Activated CD4-positive, alpha-beta T cell treated with anti-CD3 and anti-CD28 coated beads, Interleukin-2, amount 50 U/mL, for 48 hours (primary cell): ENCODE measurements at places on chromosomes 5 and 9.

DNA sequence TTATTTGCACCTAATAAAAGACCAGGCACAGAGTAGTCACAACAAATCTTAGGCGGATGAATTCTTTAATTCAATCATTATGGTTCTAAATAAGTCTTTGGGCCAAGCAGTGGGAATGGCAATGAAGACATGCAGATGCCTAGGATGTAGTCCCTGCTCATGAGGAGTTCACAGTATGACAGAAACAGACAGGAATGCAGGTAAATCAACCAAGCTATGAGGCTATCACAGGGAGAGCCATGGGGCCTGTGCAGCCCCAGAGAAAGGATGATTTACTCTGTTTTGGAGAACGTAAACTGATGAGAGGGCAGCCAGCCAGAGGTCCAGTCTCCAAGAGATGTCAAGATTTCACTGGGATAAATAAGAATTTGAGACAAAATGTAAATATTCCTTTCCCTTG, 129.4 kb downstream of the TRIM32 start:
- no peak for DNase-seq

DNA sequence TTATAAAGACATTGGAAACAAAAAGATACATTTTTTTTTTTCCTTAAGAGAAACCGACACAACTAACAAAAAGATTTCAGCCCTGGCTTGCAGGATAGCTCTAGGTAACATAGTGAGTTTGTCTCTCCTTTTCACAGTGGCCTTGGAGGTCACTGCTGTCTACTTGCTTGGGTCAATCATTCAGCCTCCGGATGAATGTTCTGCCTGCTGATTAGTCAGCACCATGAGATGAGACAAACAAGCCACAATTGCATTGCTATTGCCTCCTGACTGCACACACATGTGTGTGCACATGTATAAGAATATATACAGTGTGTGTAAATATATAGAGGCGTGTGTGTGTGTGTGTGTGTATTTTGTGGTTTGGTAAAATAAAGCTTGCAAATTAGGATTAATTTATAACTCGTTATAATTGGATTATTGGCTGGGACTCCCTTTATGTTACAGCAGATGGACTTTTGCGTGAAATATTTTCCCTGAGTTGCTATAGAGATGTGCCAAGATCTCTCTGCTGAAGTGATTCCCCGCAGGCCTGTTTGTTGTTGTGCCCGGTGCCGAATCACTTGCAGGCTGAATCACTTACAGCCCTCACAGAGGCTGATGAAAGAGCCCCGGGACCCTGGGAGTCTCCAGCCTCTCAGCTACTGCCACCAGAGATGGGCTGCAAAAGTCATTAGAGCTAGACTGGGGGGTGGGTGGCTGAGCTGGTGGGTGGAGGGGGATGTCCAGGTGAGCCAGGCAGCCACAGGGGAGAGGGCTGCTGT, 161.2 kb downstream of the FGF18 start:
- no peak for DNase-seq

DNA sequence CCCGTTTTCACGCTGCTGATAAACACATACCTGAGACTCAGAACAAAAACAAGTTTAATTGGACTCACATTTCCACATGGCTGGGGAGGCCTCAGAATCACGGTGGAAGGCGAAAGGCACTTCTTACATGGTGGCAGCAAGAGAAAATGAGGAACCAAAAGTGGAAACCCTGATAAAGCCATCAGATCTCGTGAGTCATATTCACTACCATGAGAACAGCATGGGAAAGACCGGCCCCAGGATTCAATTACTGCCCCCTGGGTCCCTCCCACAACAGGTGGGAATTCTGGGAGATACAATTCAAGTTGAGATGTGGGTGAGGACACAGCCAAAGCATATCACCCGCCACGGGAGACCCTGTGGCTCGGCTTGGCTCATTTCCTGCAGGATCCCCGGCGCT, 20.2 kb downstream of the EXD3 start:
- DNase-seq: no peak

DNA sequence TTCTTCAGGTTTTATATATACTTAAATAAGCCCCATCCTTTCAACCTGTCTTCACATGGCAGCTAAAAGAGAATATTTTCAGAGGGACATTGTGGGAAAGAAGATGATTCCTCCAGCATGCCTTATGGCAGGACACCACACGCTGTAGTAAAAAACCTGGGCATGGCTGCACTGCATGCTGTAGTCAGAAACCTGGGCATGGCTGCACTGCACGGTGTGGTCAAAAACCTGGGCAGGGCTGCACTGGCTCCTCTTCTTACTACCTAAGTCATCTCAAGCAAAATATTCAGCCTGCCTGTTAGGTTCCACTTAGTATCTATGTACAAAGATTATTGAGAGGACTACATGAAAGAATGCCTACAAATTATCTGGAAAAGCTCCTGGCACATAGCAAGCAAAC, 153.6 kb downstream of the BRINP1 start:
- no peak for DNase-seq

DNA sequence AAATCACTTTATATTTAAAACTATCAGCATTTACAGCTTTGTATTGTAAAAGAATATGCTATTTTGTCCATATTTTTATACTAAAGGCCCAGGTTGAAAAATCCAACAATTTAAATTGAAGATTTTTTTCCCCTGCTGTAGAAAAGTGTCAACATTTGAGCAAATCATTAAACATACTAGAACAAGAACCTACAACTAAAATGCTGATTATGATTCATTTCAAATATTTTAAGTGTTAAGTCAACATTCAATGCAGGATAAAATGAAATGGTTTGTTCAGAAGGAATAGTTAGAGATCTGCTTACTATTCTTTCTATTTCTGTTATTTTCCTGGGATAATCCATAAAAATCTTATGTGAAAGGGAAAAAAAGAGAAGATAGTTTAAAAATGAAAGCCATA, 866.5 kb upstream of the DMAC1 start:
- no peak for DNase-seq

DNA sequence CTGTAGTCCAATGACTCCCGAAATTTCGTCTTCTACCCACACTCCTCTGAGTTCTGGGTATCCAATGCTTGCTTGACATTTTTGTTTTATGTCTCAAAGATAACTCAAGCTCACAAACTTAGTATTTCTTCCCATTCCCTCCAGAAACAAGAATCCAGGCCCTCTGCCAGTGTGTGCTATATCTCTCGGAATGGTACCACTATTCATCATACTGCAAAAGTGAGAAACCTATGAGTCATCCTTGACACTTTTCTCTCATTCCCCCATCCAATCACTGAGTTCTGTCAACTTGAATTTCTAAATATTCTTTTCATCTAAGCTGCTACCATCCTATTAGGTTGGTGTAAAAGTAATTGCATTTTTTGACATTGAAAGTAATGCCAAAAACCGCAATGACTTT, 9.8 kb downstream of the SLC12A2 start:
- DNase-seq: no peak

DNA sequence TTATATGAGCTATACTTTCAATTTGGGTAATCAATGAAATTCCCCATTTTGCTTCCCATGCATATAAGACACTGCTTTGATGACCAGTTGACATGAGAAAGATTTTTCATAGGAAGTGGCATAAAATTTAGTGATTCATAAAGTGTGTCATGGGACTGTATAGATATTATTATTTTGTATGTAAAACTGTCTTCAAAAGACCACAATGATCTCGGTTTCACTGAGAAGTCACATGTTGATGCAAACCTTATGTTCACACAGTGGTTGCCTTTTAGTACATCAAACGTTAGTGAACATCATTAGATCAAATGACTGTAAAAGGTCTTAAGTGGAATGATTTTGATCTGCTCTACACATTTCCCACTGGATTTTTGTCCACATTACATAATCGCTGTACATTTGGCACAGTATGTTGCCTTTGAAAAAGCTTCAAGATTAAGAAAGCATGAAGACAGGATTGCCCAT, 349.2 kb upstream of the MEF2C start:
- DNase-seq: no peak

- DNase-seq: no peak
These were observed 32.0 kb downstream of the RGS3 start for GRCh38 chr9:113495526-113495925.

DNA sequence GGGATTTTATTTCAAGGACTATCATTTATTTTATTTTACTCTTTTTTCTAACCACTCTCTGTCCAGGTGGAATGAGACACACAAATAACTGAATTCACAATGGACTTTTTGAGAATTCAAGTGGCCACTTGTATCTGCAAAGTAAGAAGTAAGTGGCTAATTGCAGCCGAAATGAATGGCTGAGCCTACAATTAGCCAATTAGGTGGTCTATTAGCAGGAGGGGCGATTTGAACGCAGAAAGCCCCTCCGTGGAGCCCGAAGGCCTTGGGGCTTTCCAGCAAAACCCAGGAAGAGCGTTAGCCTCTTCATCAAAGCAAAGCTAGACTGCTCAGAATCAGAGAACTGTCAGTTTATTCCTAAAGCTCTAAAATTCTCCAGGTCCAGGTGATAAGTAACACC, 176.9 kb downstream of the EBF1 start:
- DNase-seq: no peak

DNA sequence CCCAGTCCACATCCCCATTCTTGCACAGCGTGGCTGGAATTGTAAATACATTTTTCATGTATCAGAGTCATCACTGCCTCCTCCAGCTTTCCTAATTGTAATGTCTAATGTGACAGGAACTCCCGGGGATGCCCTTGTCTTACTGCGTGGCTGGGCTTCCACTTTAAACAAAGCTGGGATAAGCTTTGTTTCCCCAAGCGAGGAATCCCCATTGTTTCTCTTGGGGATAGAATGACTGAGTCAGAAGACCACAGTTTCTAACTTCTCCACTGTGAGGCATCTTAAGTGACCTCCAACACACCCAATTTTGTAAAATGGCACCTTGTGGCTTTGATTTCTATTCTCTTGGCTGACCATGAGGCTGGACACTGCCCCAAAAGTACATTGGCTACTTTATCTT, 22.4 kb downstream of the ARPC5L start:
- DNase-seq: no peak

GRCh38 chr5:94857111-94857510, 238.6 kb downstream of the SLF1 start:
- no peak for DNase-seq

DNA sequence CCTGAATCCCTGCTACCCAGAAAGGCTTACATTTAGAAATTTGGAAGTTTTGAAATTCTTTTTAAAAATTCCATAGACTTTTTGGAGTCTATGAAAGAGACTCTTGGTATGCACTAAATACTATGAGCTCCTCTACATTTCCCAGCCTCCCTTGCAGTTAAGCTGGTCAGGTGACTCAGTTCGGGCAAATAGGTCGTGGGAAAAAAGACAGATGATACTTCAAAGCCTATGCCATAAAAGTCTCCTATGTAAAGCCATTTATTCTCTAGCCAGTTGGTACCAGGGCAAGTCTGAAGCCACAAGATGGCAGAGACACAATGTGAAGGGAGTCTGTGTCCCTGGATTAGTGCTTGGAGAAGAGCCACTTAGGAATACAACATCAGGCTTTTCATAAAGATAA, 101.8 kb downstream of the BOD1 start:
- DNase-seq: no peak

DNA sequence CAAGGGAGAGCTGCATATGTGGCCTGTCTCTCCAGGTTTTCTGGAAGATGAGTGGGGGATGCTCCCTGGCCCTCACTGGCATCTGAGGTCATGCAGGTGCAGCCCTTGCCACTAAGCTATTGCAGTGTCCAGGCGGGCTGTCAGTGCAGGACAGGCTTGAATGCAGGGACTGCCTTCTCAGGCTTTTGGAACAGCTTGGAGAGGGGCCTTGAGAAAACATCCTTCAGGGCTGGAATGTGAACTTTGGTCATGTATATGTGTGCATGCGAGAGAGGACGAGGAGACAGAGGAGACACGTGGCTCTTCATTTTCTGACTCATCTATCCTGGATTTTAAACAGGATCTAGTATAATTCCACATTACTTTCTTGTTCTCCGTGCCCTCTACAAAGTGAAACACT, 90.3 kb downstream of the MACROH2A1 start:
- no peak for DNase-seq

DNA sequence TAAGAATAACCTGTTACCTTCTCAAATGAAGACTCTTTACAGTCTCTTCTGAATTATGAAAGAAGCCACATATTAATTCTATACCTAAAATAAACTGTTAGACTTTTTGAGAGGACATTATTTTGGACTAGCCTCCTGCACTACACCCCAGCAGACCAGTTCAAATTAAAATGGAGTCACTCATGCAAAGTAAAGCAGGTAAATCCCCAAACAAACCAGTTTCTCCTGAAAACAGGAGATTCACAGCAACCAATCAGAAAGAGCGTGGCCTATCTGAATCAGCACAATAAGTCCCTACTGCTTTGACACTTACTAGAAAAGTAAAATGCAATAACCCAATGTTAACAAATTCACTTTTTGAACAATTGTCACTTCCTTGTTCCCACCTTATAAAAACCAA, 58.8 kb downstream of the PTBP3 start:
- no peak for DNase-seq

- no peak for DNase-seq
These were observed 21.6 kb downstream of the ANKRD33B start for GRCh38 chr5:10585518-10585915.

DNA sequence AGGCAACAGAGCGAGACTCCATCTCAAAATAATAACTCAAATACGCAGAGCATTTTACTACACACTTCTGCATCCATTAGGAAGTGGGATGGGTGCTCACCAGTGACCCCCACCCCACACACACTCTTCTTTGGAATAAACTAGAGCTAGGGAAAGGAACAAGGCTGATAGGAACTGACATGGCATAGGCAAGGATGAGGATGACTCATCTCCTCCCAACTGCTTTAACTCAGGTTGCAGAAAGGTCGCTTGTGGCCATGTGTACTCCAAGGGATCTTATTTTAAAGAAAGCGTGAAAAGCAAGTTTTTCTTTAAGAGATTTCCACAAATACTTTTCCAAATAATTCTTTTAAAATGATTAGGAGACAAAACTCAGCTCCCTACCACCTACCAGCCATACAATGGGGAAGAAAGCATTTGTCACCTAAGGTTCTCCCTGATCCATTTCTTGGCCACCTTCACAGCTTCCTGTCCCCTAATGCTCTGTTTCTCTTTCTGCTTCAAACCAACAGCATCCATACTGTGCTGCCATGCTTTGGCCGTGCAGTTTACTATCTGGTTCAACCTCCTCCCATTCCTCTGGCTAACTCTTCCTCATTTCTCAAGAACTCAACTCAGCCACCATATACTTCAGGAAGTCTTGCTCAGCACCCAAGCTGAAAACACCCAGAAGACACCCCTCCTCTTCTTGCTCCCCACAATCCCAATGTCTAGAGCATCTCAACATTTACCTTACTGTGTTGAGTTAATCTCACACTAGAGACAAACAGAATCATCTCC, 211.9 kb downstream of the ACTL7B start:
- DNase-seq: no peak

- DNase-seq: no peak
These were observed 182.1 kb downstream of the DEPDC1B start for GRCh38 chr5:60517850-60518249.

- DNase-seq: no peak
These were observed 200.5 kb upstream of the POU5F2 start for GRCh38 chr5:93941897-93942296.

DNA sequence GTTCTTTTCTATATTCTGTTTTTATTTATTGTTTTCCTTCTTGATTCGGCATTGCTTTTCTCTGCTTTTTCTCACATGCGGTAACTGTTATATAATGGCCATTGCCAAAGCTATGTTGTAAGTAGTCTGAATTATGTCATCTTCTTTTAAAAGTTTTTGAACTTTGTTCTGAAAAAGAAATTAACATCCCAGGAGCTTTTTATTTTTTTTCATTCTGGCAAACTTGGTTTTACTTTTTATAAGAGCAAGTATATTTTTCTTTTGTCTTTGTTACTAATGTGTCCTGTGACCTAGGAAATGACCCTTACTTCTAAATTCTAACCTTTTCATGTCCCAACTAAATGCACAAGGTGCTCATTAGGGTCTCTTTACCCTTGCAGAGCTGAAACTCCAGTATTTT, 26.7 kb upstream of the IZUMO3 start:
- no peak for DNase-seq

- no peak for DNase-seq
These were observed 109.9 kb downstream of the UGCG start for GRCh38 chr9:112006361-112007020.
